ENCODE measurements at places on chromosomes 5 and 9.

GRCh38 chr5:55407059-55407684 is 99.4 kb downstream of the MTREX start:
- peak; percentile 62 for DNase-seq

GRCh38 chr9:98107926-98108325 is 11.1 kb downstream of the TRIM14 start:
- no peak for DNase-seq

- no peak for DNase-seq
Measured at GRCh38 chr9:34550016-34550680, 27.4 kb upstream of the ENHO start.

GRCh38 chr9:134662143-134662876 is 20.7 kb downstream of the COL5A1 start:
- DNase-seq = peak; percentile 91

DNA sequence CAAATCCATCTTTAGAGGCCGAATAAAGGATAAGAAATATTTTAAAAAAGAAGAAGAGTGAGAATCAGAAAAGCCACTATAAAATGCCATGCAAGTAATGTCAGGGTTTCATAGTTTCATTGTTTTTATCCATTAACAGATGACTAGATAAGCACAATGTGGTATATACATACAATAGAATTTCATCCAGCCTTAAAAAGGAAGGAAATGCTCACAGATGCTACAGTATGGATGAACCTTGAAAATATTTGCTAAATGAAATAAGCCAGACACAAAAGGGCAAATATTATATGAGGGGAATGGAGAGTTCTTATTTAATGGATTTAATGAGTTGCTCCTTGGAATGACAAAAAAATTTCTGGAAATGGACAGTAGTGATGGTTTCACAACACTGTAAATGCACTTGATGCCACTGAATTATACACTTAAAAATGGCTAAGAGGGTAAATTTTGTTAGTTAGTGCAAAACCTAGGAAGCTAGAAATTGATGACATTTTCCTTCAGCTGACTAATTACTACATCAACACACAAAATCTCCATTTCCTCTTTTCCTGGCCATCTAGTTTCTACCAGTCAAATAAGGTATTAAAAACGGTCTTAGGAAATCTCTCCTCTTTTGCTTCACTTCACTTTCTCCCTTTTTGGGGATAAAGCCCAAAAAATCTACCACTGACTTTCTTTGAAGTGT is 86.6 kb downstream of the GNA14 start:
- DNase-seq = no peak

DNA sequence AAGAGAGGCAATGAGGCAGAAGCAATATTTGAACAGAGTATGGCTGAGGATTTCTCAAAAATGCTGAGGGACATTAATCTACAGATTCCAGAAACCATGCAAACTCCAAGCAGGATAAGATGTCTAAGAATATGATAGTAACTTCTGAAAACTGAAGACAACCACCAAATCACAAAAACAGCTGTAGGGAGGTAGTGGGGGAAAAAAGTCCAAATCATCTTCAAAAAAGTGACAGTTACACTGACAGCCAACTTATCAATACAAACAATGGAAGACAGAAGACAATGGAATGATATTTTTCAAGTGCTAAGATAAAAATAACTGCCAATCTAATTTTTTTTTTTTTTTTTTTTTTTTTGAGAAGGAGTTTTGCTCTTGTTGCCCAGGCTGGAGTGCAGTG is 30.5 kb downstream of the CMYA5 start:
- no peak for DNase-seq

DNA sequence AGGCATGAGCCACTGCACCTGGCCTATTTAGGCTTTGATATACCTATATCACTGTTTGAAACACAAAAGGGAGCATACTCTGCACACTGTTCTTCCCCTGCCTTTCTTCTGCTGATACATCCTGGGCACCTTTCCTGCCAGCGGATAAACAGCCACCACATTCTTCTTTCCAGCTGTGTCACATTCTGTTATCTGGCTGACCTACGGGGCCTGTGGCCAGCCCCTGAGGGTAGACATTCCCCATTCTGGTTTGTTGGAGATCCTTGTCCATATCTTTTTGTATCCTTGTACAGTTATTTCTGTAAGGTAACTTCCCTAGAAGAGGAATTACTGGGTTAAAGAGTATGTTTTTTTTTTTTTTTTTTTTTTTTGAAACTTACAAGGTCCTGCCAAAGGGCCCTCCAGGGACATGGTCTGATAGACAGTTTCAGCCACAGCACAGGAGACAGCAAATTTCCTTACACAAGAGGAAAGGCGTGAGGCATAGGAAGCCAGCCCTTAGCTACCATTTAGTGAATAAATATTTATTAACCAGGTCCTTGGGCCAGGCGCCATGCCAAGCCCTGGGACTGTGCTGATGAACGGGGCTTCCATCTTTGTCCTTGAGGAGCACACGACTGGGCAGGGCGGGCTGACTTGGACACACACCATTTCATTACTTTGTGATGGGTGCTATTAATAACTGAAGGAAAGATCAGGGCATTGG is 57.8 kb downstream of the ERGIC1 start:
- no peak for DNase-seq

GRCh38 chr5:159682623-159683022 is 233.7 kb upstream of the ADRA1B start:
- no peak for DNase-seq

DNA sequence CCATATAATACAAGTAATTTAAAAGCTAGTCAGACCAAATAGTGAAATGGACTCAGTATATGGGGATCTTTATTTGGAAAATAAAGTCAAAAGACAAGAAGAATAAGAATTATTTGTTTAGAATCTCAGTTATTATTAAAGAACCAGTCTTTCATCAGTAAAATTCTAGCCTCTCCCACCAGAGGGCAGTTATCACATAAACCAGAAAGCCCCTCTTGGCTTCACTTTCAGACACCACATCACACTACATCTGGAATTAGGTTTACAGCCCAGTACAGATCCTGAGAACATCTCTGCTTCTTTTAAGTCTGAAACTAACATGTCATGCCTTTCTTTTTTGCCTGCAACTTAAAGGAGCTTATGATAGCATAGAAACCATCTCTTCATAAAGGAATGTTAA is 12.2 kb upstream of the HSPB3 start:
- peak; percentile 63 for DNase-seq

DNA sequence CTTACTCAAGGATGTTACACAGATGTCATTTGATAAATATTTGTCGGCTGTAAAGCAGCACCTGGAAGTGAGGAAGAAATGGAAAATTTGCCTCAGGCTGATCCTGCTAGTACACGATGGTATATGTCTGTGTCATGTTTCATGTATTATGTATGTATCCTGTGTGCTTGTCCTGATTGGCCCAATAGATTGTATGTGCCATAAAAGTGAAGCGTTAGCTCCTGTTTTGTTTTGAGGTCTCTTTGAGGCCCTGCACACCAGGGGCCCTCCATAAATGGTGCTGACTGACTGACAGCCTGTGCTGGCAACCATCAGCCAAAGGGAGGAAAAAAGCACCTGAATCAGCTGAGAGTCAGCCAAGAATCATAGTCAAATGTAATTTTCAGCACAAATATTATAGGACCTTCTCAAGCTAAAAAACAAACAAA is 11.8 kb upstream of the LNPEP start:
- no peak for DNase-seq

GRCh38 chr5:179111267-179112207 is 51.4 kb downstream of the ZNF354C start:
- no peak for DNase-seq

GRCh38 chr9:68981789-68982188 is 32.1 kb downstream of the PRKACG start:
- no peak for DNase-seq

GRCh38 chr9:103789686-103790085 is 304.4 kb upstream of the SMC2 start:
- peak; percentile 40 for DNase-seq

GRCh38 chr5:120510098-120510637 is 46.1 kb downstream of the PRR16 start:
- DNase-seq = no peak

DNA sequence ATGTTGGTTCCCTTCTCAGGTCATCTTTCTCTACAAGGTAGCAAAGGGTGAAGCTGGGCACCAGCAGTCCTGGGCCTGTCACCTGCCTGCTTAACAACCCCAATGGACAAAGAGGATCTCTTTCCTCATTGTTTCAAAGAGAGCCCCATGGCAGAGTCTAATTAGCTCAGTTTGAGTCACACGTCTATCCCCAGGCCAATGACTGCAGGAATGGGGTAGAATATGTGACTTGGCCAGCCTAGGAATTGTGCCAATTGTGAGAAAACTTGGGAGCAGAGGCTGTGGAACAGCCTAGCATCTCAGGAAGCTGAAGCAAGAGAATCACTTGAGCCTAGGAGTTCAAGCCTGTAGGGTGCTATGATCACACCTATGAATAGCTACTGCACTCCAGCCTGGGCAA is 3.6 kb upstream of the RAPGEF1 start:
- DNase-seq = no peak

- no peak for DNase-seq
Measured at GRCh38 chr5:514673-515072, 9.6 kb downstream of the SLC9A3 start.

- no peak for DNase-seq
Measured at GRCh38 chr9:16307626-16308195, 562.8 kb downstream of the BNC2 start.

DNA sequence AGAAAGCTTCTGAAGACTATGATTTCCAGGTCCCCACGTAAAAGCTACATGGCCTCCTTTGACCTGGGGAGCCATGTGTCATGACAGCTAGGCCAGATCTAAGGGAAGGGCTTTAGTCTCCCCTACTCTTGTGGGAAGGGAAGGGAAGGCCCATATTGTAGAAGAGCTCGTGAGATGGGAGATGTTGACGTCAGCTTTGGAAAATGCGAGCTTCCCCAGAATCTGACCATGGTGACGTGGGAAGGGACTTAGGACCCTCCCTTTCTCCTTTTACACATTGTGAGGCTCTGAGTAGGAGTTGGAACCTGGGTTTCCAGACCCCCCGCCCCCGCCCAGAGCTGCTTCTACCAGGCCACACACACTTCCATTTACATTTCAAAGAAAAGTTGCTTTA is 165.5 kb downstream of the SYK start:
- peak; percentile 92 for DNase-seq

- no peak for DNase-seq
Measured at GRCh38 chr9:37281541-37281940, 141.0 kb upstream of the GRHPR start.

DNA sequence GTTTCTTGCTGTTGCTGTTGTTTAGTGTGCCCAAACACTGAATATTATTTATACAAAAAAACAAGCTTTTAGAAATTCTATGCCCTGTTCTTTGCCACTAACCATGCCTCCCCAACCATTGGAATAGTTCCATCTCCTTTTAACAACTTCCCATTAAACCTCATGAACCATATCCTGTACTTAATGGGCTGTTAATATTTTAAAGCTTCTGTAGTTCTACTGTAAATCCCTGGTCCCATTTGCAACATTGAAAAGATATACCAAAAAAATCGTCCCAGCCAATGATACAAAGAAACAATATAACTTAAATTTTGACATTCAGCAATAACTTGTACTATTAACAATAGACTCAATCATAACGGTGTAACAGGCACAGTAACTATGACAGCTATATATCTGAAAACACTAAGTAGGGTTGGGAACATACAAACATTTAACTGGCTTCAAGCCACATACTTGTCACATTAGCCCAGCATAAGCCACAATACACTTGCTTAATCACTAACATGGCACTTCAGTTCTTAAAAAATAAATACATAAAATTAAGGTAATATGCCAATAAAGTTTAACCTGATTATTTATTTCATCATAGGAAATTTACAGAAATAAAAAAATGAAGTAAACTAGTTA is 86.1 kb downstream of the ADAMTS6 start:
- DNase-seq = peak; percentile 25

DNA sequence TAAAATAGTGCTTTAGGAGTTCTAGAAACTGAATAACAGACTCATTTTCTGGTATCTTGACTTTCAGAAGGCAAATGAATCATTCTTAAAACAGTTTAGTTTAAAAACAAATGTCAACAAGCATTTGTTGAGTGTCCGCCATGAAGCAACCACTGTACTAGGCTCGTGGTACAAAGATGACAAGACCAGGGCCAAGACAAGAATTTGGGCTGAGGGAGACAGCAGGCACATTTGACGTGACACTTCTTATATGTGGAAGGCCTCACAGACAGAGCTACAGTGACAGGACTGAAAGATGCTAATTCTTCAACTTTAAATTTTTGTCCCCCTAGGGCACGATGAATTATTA is 14.4 kb upstream of the ZNF131 start:
- no peak for DNase-seq

DNA sequence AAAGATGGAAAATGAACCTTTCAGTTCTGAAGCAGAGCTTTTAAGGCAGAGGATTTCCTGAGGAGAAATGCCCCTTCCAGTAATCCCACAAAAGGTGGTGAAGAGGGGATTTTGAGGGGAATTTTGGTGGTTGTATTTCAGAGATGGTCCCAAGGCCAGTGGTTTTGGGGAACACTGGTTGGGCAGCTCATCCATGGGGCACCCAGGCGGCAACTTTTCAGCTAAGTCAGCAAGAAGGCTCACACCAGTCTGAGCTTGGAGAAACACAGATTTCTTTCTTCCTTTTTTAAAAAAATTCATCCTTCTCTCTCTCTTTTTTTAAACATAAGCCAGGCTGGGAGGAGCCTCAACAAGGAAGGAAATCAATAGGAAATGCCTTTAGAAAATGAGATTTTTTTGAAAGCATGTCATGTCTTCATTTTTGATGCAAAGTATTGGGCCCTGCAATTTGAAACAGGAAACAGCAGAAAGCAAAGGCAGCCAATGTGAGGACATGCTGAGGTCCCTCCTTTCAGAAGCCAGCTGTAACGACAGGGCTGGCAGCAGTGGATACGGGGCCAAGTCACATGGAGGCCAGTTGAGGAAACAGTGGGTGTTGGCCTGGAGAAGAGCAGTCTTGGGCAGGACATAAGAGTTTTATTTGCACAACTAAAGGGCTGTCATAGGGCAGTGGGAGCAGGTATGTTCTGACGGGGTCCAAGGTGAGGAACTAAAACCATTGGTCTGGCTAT is 155.3 kb upstream of the KLF4 start:
- peak; percentile 28 for DNase-seq

DNA sequence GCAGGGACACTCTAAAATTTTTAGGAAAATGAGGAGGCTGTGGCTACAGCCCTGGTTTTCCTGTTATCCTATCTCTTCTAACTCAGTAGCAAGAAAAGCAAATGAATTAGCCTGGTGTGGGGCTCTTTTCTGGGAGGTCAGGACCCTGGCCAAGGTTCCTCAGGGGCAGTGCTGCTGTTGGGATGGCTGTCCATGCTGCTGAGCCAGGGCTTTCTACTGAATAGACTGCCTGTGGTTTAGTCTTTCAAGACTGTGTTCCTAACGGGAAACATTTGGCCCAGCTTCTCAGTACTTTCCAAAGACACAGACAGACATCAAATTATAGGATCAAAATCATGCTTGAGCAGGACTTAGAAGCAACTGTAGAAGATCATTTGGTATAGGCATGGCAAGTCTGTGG is 18.1 kb downstream of the TNC start:
- no peak for DNase-seq

GRCh38 chr5:125409234-125409860 is 662.9 kb upstream of the ZNF608 start:
- DNase-seq = peak; percentile 91

GRCh38 chr5:73189871-73190376 is 16.9 kb downstream of the TMEM174 start:
- DNase-seq = peak; percentile 85

All from fibroblast of skin of right biceps (primary cell).